ENCODE measurements at places on chromosomes 2 and 18.

GRCh38 chr2:222604749-222605515 is 51.0 kb downstream of the FARSB start:
- no peak for DNase-seq

- DNase-seq, result no peak
Measured at GRCh38 chr18:31205273-31205672, 42.6 kb upstream of the DSC1 start.

DNA sequence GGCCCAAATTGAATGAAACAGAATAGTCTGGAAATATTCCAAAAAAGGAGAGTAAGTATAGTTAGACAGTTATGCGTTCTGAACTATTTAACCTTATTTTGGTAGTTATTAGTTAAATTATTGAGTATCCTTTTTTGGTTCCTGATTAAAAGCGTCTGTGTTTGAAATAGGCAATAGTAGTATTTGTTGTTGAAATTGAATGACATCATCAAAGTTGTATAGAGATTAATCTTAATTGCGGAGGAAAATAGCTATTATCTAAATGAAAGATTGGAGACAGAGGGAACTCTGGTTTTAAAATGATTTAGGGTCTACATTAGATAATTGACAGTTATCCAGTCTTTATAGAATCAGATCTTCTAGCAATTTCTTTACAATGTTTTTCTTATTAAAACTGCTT is 115.8 kb downstream of the BIRC6 start:
- no peak for DNase-seq

DNA sequence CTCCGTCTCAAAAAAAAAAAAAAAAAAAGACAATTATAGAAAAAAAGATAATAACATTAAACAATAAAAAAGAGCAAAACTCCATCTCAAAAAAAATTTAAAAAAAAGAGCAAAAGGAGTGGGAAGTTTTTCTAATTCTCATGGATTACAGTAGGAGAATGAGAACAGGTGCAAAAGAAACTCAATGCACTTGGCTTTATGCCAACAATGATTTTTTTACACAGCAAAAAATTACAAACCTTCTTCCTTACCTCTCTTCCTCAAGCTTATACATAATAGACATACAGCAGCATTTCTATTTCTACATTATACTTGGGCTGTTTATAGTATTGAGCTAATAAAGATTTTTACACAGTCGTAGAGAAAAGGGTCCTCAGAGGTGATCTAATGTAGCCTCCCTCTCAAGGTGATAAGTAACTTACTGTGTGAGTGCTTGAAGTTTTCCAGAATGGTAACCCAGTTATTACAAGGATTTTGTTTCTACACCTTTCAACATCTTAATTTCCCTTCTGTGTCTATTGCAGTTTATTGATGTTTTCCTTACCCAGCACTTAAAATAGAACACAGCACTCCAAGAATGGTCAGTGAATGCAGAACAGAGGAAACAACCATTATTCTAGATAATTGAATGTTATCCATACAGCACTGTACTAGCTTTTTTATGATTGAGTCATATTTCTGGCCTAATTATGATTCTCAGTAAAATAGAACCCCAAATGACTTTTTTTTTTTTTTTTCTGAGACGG is 34.9 kb upstream of the RNF138 start:
- no peak for DNase-seq

GRCh38 chr2:230758566-230759480 is 46.2 kb downstream of the CAB39 start:
- no peak for DNase-seq

GRCh38 chr2:111068435-111069058 is 52.2 kb upstream of the BCL2L11 start:
- no peak for DNase-seq

- DNase-seq, result no peak
Measured at GRCh38 chr2:174461221-174461620, 25.6 kb downstream of the GPR155 start.

DNA sequence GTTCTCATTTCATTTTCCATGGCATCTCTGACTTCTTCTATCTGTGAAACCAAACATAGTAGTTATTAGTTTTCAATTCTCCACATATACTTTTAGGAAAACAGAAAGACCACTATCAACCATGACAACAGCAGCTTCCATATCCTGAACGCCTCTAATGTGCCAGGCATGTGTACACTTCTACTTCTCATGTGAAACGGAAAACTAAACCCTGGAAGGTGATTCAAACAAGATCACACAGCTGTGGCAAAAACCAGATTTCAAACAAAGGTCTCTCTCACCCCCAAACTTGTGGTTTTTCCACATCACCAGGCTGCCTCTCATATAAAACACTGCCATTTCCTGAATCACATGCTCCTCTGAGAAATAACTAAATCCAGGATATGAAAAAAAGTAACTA is 41.8 kb downstream of the PTCD3 start:
- no peak for DNase-seq

- DNase-seq, result no peak
Measured at GRCh38 chr18:9876867-9877654, 8.7 kb upstream of the TXNDC2 start.

GRCh38 chr2:155418753-155419152 is 720.3 kb downstream of the KCNJ3 start:
- DNase-seq, result no peak

- no peak for DNase-seq
Measured at GRCh38 chr18:54766634-54767033, 61.6 kb upstream of the RAB27B start.

- no peak for DNase-seq
Measured at GRCh38 chr18:23257686-23258565, 122.6 kb downstream of the CABLES1 start.

- no peak for DNase-seq
Measured at GRCh38 chr2:68662466-68662865, 19.1 kb downstream of the PROKR1 start.

DNA sequence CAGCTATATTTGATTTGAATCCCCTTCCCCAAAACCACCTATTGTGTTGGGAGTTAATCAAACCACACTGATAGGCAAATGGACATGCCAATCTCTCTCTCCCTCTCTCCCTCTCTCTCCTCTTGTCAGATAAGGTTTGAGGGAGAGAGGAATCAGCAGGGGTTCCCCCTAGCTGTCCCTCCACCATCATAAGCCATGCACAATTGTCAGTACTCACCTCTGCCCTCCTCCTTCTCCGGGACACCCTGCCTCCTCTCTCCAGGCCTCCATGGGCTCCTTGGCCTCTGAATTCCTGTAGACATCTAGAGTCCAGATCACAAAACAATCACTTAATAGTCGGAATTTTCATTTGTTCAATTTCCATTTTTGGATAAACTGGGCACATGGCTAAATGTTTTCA is 243.7 kb upstream of the RAB12 start:
- DNase-seq, result no peak

- no peak for DNase-seq
Measured at GRCh38 chr18:5287854-5288253, 7.7 kb downstream of the ZBTB14 start.

GRCh38 chr18:52394602-52395001 is 54.6 kb downstream of the DCC start:
- DNase-seq, result no peak

- no peak for DNase-seq
Measured at GRCh38 chr2:126793885-126794613, 104.6 kb upstream of the TEX51 start.

DNA sequence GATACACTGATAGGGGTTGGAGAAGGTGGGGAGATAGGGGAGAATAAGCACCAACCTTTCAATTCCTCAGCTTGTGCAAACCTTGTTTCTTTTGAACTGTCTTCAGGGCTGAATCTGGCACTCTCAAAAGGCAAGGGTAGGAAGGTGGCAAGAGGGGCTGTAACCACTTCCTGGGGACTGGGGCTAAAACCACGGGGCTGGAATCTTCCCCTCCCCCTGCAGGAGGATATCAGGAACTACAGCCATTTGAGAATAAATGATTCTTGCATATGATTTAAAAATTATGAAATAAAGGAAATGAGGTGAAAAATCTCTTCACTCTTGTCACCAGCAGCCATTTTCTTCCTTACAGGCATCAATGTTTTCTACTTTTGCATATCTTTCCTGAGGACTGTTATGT is 50.8 kb downstream of the ATOH8 start:
- DNase-seq, result no peak

- peak; percentile 65 for DNase-seq
Measured at GRCh38 chr2:19801367-19802080, 100.3 kb downstream of the TTC32 start.

- no peak for DNase-seq
Measured at GRCh38 chr2:147182260-147182659, 662.6 kb upstream of the ACVR2A start.

GRCh38 chr2:80530442-80531064 is 226.0 kb upstream of the LRRTM1 start:
- DNase-seq, result no peak

- no peak for DNase-seq
Measured at GRCh38 chr2:75367401-75367800, 168.1 kb upstream of the TACR1 start.

DNA sequence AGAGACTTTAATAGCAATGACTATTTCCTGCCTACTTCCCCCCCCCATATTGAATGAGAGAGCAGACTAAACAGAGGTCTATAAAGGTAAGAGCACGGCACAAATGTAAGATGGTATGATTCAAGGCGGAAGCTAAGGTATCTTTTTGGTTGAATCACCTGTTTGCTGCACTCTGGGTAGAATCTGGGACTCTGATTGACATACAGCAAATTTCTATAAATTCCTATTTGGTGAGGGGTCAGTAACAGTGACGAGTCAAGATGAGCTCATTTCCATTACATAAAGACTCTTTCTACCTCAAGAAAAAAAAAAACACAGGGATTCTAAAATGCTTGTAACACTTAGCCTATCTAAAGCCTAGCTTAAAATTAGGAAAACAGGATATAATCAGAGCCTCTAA is 297.3 kb downstream of the TNS1 start:
- no peak for DNase-seq

DNA sequence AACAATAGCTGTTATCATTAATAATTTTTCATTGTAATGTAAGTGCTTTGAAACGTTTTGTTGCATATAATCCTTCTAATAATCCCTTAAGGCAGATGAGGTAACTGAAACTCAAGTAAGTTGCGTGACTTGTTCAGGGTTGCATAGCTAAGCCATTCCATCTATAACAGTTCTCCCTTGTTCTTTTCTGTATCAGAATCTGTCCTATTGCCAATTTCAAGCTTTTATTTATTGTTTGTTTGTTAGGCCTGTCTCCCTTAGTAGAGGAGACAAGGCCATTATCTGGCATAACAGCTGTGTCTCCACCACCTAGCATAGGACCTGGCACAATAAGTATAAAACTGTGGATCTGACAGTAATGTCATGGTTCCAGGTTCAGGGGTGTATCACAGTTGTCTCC is 19.4 kb downstream of the BABAM2 start:
- DNase-seq, result no peak

DNA sequence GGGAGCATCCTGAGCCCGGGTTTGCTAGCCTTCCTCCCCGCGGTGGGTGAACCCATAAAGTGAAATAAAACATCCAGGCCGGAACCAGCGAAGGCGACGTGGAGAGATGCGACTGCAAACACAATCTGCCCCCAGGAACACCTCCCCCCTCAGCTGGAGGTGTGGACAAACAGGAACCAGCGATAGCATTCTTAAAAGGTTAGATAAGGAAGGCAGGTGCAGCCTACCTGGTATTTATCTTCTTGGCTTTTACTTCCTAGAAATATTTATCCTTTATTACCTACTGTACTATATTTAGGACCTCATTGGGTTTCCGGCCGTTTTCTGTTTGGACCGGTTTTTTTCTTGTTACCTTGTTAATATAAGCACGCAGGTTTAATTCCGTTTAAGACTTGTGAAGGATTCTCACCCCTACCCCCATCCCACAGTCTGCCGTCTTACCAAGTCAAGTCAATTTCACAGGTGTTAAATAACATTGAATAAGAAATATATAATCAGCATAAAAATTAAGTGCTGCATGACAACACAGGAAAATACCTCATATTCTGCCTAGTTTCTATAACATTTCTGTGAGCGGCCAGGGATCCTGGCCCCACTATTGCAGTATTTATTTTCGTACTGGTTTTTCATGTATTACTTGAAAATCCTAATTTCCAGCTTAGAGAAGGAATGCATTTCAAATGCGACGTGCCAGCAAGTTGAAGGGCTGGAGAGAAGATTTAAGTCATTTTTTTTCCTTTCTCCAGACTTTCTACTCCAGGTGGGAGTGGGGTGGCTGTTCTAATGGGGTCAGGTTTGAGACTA is 224.0 kb upstream of the ID2 start:
- DNase-seq, result no peak

- no peak for DNase-seq
Measured at GRCh38 chr2:16037808-16038457, 97.6 kb downstream of the MYCN start.

DNA sequence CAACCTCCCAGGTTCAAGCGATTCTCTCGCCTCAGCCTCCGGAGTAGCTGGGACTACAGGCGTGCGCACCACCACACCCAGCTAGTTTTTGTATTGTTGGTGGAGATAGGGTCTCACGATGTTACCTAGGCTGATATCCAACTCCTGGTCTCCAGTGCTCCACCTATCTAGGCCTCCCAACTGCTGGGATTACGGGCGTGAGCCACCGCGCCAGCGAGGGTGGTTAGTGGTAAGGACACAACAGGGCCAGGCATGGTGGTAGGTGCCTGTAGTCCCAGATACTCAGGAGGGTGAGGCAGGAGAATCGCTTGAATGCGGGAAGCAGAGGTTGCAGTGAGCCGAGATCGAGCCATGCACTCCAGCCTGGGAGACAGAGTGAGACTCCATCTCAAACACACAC is 26.6 kb upstream of the DUSP2 start:
- no peak for DNase-seq

- no peak for DNase-seq
Measured at GRCh38 chr2:204010628-204011560, 74.3 kb downstream of the ICOS start.

DNA sequence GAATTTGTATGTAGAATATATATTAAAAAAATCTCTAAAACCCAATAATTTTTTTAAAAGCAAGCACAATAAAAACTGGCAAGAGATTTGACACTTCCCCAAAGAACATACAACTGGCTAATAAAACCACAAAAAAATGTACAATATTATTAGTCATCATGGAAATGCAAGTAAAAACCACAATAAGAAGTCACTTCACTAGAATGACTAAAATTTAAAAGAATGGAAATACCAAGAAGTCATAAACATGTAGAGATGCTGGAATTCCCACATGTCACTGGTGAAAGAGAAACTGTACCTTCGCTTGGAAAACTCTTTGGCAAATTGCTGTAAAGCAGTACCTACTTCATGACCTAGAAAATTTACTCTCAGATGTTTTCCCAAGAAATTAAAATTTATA is 43.4 kb upstream of the KYNU start:
- DNase-seq, result no peak

DNA sequence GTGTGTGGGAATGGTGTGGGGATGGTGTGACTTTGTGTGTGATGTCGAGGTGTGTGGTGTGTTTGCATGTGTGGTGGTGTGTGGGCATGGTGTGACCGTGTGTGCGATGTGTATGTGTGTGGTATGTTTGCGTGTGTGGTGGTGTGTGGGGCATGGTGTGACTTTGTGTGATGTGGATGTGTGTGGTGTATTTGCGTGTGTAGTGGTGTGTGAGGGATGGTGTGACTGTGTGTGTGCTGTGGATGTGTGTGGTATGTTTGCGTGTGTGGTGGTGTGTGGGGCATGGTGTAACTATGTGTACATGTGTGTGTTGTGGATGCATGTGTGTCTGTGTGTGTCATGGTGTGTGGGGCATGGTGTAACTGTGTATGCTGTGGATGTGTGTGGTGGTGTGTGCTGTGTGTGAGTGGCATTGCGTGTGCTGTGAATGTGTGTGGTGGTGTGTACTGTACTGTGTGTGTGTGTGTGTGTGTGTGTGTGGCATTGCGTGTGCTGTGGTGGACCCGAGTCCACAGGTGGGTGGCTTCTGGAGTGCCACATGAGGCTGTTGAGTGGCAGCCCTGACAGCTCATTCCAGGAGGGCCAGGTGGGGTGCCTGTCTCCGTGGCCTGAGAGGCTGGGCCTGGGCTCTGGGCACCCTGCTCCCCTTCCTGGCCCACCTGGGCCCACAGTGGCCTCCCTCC is 14.7 kb downstream of the ODC1 start:
- DNase-seq, result no peak
